CD4-positive, alpha-beta T cell treated with Interleukin-15 for 4 hours (primary cell): ENCODE measurements at places on chromosomes 13 and 19.

DNA sequence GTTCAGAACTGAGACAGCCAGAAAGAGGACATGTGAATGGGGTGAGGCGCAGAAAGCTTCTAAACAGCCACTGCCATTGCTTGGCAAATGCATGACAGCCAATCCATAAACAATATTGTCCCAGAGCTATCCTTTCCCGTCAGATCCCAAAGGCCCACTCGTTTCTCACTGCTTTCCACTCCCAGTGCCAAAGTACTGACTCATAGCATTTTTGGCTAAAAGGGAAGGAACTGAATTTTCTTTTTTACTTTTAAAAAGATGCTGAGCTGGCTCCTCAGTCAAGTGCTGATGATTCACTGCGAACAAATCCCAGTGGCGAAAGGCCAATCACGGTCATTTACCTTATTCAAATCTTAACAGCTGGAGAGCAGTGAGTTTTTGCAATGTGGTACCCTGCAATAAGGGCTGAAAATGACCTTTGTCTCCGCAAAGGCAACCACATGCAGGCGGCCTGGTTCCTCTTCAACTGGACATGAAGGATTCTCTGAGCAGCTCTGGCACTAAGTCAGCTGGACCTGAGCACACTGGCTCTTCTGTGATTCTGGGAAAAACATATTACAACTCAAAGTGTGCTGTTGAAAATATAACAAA lies 151.7 kb downstream of the DCLK1 start:
- DNase-seq = no peak

DNA sequence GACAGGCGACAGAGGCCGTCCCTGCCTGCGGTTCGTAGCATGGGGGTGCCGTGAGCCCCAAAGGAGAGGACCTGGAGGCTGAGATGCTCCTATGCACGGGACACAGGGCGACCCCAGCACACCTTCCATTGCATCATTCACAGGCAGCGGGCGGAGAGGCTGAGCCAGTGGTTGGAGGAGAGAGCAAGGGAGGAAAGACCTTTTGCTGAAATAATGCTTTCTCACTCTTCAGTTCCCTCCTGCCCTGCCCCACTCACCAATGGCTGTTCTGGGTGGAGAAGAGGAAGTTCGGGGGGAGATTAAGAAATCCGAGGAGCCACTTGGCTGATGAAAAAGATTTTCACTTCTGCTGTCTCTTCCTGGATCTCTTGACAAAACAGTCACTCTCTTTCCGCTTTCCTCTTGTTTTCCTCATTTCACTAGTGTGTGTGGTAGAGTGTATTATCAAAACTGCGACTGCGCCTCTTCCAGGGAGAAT lies at the start of gene NLRP12:
TSS of gene NLRP12 (minus strand) at position 181 of the 478 bp plus-strand sequence. CDS start at position 41, 140 bp downstream.
- DNase-seq = peak; percentile 7

GRCh38 chr13:93976528-93976927 lies 503.0 kb downstream of the DCT start:
- DNase-seq = no peak

GRCh38 chr13:27383104-27383921 lies 41.1 kb upstream of the GTF3A start:
- DNase-seq = no peak

DNA sequence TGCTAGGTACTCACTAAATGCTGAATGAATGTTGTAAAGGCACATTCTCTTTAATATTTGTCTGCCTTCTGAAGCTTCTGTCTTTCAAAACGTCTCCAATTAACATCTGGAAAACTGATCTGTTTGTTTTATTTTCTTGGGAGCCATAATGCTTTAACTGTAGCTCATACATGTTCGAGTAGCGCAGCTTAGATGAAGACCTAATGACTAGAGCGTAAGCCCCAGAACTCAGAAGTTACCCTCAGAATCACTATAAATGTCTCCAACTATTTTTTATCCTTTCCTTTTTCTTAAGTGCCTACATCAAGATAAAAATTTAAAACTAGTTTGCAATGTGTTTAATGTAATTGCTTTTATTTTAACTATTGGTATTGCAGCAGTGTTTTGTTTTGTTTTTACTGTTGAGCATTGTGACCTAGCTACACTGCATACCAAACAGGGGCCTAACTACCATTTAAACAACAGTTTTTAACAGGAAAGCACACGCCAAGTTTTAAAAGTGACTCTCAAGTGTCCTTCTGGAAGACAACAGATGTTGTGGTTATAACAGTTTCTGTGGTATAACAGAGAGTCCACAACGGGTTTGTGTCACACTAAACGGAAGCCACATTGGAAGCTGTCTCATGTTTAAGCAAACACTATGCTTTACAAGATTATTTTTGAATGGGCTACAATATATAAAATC lies 42.0 kb downstream of the MRPL57 start:
- DNase-seq = peak; percentile 10

GRCh38 chr19:6963937-6964336 lies 57.3 kb downstream of the MBD3L2B start:
- peak; percentile 36 for DNase-seq
